Fibroblast of skin of left quadriceps (primary cell): ENCODE measurements at places on chromosomes 1 and 21.

DNA sequence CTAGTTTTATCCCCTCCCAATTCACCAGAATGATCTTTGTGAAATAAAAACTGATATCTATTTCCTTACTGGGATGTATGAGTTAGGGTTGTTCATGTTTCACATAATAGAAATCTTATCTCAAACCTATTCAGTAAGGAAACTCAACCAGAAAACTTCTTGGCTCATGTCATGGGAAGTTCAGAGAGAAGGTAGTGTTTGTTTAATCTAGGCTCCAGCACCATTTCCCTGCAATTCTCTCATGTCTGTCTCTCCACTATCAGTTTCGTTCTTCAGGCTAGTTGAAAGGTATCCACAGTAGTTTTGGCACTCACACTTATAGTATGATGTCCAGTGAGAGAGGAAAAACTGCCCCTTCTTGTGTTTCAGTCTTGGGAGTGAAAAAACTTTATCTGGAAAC is 34.6 kb upstream of the UHMK1 start:
- no peak for DNase-seq

DNA sequence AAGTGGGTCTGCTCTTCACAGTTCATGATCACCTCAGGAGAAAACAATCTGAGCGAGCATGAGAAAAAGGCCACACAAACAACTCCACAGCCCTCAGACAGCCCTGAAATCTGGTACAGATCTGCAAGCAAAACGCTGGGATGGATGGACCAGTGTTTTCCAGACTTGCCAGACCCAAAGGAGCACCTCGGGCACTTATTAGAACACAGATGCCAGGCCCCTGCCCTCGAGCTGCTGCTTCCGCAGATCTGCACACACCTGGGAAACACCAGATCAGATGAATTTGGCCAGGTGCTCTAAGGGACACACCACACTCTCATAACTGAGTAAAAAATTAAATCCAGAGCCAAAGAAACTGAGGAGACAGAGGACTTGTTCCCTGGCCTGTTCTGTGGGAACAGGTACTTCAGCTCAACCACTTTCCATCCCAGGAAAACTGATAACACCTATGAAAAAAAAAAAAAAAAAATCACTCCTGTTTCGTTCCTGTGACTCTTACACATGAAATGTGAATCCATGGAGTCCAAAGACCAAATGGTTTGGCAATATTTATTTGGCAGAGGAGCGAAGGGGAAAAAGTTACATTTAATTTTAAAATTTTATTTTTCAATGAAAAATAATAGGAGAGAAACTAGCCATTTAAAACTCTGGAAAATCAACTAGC is 202.9 kb upstream of the ESRRG start:
- no peak for DNase-seq

DNA sequence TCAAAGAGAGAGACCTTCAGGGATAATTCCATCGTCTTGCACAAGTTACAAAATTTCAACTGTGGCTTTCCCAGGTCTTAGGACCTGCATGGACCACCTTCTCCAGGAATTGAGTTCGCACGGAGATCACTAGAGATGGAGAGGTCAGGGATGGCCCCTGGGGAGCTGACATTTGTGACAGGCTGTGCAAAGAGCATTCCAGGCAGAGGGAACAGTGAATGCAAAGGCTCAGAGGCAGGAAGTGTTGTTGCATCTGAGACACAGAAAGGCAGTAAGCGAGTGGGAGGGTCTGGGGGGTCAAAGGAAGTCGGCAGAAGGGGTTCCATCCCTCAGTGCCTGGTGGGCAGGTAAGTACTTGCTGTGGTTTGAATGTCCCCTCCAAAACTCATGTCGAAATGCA is 9.5 kb upstream of the SELENON start:
- DNase-seq: no peak

DNA sequence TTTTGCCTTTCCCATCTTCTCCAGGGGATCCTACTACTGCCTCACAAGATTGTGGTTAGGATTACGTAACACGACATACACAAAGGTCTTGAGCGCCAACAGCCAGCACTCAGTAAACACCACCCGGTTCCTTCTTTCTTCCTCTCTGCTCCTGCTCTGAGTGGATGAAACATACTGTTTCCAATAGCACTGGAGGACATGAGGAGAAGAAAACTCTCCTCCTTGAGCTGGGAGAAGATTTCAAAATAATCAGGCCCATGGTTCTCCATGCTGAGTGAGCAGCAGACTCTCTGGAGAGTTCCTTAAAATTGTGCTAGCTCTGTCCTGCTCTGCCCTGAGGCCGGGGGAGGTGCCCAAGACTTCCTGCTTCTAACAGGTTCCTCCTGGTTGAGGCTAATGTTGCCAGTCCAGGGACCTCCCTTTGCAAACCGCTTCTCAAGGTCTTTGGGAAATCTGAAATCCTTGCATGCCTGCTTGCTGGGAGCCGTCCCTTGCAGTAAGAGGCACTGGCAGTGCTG is 29.4 kb upstream of the MX1 start:
- no peak for DNase-seq

GRCh38 chr1:106608841-106609240 is 447.6 kb upstream of the PRMT6 start:
- no peak for DNase-seq

- peak; percentile 54 for DNase-seq
These were observed 621.5 kb upstream of the ADGRL2 start for GRCh38 chr1:81179242-81179641.

GRCh38 chr1:116711263-116711840 is 42.9 kb upstream of the CD2 start:
- DNase-seq: no peak

GRCh38 chr1:49059087-49059486 is 282.4 kb upstream of the BEND5 start:
- DNase-seq: no peak

- DNase-seq: no peak
These were observed 60.4 kb upstream of the PSEN2 start for GRCh38 chr1:226809785-226810571.

- no peak for DNase-seq
These were observed 38.8 kb downstream of the ERG start for GRCh38 chr21:38459490-38459889.
